ENCODE measurements at places on chromosomes 4 and X.

GRCh38 chr4:152102436-152103000 is 341.7 kb upstream of the GATB start:
- DNase-seq, result no peak

DNA sequence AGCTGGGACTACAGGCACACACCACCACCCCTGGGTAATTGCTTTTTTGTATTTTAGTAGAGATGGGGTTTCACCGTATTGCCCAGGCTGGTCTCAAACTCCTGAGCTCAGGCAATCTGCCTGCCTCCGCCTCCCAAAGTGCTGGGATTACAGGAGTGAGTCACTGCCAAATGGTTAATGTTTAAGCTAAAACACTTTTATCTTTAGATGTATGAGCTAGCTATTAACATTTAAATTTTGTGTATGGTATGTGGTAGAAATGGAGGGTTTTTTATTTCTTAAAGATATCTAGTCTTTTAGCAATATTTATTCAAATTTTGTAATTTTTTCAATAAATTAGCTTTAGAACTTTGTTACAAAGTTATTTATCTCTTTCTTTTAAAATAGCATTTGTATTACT is 1659.8 kb upstream of the ADGRL3 start:
- no peak for DNase-seq

DNA sequence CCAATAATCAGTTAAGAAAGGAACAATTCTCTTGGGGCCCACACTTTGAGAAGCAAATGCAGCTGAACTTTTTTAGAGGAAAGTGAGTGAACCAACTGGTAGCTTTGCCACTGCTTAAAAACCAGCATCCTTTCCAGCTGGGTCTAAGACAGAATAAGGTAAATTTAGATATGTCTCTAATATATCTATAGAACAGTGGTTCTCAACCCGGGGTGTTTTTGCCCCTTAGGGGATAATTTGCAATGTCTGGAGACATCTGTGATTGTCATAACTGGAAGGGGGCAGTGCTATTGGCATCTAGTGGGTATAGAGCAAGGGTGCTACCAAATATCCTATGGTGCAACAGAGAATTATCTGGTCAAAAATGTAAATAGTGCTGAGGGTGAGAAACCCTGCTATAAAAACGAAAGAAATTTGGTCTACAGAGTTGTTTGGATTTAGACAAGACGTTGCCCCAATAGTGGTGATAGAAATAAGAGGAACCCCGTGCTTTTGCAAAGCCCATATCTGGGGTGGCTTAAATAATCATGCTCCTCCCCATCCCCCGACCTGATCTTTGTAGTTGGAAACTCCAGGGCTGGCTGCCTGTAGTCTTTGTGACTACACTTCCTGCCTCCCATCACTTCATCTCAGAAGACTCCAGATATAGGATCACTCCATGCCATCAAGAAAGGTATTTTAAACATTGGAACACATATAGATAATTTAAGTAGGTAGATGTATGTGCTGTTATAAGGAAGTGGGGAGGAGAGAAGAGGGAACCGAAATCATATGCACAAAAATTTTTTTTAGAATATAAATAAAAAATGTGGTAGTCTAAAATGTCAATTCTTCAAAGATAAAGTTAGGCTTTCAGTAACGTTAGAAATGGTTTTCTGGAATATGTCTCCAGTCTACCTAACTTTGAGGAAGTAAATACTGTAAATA is at the start of gene TLR7:
TLR7 (plus strand) TSS at position 622 of the 927 bp plus-strand sequence. CDS start 507 bp downstream, outside the sequence.
- DNase-seq, result no peak

GRCh38 chrX:48999030-48999429 is 3.0 kb downstream of the GRIPAP1 start:
- no peak for DNase-seq

DNA sequence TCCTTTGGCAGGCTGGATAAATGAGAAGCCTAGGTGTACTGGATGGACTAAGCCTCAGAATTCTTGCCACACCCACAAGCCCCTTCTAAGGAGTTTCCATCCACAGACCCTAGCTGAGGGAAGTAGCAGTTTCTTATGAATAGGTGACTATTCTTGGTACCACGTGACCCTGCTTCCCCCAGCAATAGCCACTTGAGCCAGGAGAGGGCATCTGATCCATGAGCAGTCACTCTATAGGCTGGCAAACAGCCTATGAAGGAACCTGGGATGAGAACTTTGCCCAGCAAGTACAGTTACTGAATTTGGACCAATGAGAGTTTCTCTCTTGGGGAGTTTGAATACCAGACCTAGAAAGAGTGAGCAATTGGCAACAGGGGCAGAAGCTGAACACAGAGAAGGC is 84.0 kb downstream of the RTL9 start:
- DNase-seq, result no peak

DNA sequence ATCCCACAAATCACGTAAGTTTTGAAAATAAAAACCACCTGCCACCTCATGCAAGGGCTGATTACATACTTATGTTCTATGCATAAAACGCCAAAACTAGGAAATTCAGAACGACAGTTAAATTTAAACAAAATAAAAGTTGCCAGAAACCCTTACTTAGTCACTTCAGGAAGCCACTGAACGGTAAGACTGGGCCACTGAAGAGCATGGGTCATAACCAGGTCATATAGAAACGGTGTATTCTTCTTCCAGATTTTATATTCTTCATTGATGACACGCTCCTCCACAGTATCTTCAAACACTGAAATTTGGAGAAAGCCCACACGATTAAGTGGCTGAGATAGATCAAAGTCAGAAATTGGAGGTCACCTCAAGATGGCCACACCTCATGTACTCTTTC is 1.2 kb downstream of the RBBP7 start:
- DNase-seq, result no peak

GRCh38 chr4:151573474-151573873 is 164.5 kb downstream of the FHIP1A start:
- DNase-seq, result no peak

GRCh38 chr4:883377-884095 is 48.6 kb downstream of the GAK start:
- DNase-seq, result no peak

DNA sequence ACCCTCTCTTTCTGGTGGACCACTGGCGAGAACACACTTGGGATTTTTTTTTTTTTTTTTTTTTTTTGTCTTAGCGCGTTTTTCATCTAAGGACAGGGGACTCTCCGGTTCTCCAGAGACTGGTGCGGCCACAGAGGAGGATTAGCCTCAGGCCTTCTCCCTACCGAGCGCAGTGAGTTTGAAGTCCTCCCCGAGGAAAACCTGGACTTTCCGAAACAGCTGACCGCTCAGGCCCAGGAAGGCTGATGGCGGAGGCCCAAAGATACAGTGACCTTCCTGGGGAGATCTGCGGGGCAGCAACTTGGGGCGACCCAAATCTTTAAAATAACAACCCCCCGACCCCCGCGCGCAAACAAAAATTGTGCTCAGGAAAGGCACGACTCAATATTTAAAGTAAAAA is 9.2 kb downstream of the NKX3-2 start:
- DNase-seq, result no peak

- no peak for DNase-seq
Observed at GRCh38 chr4:36477861-36478260, 196.4 kb downstream of the DTHD1 start.

GRCh38 chrX:130108647-130109428 is 1.5 kb downstream of the ELF4 start:
- DNase-seq, result no peak

DNA sequence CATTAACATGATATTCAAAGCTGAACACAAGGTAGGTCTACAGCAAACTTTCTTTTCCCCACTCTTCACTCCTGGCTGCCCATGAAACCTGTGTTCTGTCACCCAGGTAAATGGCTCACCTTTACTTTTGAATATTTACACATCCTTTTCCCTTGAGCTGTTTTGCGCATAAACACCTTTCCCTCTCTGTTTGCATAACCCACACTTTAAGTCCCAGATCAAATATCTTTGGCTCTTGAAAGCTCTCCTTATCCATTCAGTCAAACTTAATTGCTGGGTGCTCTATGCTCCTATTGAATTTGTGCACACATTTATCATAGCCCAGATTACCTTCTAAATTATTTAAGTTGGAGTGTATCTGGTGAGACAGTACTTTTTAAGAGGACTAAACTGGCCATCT is 51.7 kb upstream of the ATP8A1 start:
- DNase-seq, result no peak

DNA sequence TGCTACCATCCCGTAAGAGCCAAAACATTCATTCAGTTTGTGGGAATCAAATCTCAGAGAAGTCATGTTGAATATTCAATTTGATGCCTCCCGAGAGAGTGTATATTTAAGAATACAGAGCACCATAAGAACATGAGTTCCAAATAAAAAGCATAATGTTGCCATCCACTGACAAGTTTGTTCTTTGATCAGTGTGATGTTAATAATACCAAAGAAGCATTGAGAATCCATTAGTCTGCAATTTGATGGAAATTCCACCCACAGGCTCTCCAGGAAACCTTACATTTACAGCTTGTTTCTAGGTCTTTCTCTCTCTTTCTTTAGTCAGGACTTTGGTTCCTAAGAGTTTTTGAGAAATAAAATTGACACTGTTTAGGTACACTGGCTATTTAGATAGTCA is 200.6 kb upstream of the SFRP2 start:
- no peak for DNase-seq

DNA sequence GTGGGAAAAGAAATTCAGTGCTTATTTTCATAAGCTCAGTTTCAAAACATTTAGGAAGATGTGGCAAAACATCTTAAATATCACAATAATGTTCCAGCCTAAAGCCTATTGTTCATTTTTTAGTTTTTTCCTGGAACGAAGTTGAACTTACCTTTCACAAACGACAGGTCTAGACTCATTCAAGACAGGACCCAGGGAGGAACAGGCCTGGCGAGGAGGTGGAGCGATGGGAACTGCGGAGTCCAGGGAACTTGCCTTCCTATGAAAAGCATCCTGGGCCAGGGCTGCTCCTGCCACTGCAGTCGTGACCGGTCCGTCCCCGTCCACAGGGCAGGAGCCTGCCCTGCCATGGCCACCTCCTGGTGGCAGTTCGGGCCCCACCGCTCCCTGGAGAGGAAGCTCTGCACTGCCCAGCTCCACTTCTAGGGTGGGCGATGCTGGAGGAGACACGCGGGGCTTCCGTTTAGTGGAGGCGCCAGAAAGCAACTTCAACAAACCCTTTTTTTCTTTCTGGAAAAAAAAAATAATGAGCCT is 96.7 kb upstream of the CBR4 start:
- DNase-seq, result no peak
